ENCODE measurements at places on chromosomes 13 and 19.
A peak's percentile ranks its signal among the peaks of the same experiment; 100 is the strongest.

GRCh38 chr19:33629826-33630375 lies 8.1 kb downstream of the CHST8 start:
- no peak for DNase-seq

- DNase-seq = no peak
These were observed 156.6 kb downstream of the TM9SF2 start for GRCh38 chr13:99657848-99658260.

GRCh38 chr13:33213797-33214196 lies 71.8 kb downstream of the STARD13 start:
- no peak for DNase-seq

- no peak for DNase-seq
These were observed 5.5 kb downstream of the ACP4 start for GRCh38 chr19:50795664-50796073.

DNA sequence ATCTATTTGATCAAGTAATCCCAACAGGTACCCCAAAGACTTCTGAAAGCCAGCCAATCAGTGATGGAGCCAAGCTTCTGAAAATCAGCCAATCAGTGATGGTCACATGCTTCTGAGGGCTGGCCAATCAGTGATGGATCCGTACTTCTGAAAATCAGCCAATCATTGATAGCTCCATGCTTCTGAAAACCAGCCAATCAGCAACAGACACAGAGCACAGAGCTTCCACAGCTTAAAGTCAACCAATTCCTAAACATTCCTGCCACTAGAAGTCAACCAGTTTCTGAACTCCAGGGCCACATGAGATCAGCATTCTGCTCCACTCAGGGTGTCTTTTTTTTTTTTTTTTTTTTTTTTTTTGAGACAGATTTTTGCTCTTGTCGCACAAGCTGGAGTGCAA lies 8.2 kb upstream of the HSD17B14 start:
- DNase-seq = no peak

- DNase-seq = no peak
These were observed 3.0 kb upstream of the TMEM59L start for GRCh38 chr19:18609717-18610051.

DNA sequence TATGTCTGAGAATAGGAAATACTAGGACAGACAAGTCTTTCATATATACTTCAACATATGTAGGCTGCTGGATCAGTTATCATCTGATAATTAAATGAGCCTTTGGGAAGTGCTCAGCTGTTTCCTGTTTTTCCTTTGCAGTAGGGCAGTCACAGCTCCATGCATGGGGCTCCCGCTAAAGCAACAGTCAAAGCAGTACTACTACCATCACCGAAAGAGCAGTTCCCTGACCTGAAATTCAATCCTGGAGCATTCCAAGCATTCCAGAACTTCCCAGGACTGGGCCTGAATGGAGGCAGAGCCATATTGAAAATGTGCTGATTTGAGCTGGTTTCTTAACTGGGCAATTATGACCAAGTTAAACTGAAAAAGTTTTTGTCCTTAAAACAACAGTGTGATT lies 20.5 kb downstream of the MICU2 start:
- no peak for DNase-seq

DNA sequence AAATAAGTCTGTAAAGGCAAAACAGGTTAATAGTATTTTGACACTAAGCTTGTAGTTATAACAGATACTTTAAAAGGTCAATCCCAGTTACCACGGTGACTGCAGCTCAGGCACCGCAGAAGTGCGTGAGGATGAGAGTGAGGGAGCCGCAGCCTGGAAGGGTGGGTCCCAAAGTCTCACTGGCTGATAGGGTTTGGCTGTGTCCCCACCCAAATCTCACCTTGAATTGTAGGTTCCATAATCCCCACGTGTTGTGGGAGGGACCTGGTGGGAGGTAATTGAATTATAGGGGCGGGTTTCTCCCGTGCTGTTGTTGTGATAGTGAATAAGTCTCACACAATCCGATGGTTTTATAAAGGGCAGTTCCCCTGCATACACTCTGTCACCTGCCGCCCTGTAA lies 40.0 kb upstream of the GAS6 start:
- DNase-seq = no peak

DNA sequence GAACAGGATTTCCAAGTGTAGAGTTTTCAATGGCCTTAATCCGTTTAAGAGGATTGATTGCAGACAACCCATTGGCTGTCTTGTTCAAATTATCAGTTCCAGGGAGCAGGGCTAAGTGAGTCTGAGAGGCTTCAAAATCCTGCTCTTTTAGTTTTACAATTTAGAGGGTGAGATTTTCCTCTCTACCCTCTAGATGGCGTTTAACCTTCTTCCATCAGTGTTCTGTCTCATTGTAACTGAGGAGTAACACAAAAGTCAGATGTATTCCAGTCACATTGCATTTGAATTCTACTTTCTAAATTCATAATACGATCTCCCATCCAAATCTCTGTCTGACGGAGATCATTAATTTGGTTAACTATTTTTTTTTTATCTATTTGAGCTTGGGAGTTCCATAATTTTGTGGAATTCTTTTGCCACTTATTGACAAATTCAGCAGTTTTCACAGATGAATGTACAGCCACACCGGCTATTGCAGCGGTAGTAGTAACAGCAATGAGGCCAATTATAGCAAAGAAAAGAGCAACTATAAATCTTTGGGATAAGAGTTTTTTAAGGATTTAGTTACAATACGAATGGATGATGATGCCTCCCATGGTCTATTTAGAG lies 7.8 kb upstream of the C19orf84 start:
- peak; percentile 45 for DNase-seq

DNA sequence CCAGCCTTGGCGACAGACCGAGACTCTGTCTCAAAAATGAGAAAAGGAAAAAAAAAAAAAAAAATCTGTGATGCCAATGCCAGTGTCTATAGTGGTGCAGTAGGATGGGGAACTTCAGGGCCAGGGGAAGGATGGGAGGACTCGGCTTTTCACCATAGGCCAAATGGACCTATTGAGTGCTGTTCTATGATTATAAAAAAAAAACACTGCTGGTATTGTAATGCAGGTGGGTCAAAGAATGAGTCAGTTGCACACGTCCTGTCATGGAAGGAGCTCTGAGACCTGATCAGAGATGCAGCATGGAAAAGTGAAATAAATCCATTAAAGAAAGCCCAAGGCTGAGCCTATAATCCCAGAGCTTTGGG lies 7.0 kb downstream of the DNAJB1 start:
- no peak for DNase-seq

- DNase-seq = peak; percentile 87
These were observed 12.3 kb upstream of the SLC35E1 start for GRCh38 chr19:16584248-16585093.

DNA sequence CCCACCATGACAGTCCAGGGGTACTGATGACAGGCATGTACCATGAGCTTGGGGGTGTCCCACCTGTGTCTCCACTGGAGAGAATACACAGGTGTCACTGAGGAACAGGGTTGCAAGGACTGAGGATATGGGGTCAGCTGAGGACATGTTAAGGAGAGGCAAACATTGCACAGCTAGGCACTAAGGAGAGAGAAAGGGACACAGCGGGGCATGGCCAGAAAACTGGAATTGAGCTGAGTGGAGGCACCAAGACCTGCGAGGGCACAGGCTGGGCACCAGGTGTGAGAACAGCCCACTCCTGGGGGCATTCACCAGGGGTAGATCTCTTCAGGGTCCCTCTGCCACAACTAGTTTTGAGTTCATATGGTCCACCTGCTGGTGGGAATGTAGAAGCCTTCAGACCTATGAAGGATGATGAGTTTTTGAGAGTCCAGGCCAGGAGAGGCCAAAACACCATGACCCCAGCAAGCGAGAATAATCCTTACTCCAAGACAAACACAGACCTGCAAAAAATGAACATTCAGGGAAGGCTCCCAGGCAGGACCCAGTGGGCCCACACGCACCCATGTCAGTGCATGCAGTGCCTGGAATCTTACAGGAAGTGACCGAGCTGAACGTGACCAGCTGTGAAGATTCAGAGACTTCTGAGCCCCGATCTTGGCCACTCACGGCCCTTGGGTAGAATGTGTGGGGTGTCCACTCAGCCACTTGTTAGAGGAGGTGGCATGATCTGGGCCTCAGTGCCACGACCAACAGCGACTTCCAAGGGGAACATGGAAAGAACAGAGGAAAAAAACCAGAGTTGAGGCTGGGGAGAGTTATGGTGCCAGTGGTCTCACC lies 1.4 kb upstream of the ZNF584 start:
- DNase-seq = no peak

DNA sequence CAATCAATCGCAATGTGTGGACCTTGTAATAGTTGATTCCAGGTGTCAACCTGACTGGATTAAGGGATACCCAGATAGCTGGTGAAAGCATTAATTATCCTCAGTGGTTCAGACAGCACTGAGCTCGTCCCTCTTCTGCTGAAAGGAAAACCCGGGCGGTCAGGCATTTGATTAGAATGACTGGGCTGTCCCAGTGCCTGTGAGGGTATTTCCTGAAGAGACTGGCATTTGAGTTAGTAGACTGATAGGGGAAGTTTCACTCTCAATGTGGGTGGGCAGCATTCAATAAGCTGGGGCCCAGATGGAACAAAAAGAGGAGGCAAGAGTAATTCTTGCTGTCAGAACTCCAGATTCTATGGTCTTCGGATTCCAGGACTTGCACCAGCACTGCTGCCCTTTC lies 31.9 kb downstream of the KPNA3 start:
- DNase-seq = no peak

GRCh38 chr13:49296659-49297058 lies 48.9 kb downstream of the CDADC1 start:
- no peak for DNase-seq

DNA sequence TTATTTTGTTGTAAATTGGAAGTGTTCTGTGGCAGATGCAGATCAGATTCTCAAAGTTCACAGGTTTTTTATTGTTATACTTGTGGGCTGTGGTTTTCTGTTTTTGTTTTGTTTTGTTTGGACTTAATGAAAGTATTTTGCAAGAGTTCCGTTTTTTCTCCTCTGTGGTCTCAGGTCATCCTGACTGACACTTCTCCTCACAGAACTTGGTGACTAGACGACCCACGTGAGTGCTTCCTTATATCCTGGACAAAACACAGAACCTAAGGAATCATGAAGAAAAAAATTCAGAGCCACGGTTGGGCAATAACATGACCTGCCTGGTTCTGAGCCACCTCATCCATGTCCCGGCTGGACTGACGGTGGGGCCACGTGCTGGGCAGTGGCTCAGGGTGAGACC lies 2.5 kb upstream of the RFPL4AL1 start:
- DNase-seq = no peak

- no peak for DNase-seq
These were observed 1.7 kb upstream of the C13orf42 start for GRCh38 chr13:51112771-51113170.

GRCh38 chr19:49786376-49786820 lies 19.6 kb downstream of the AP2A1 start:
- no peak for DNase-seq

- no peak for DNase-seq
These were observed 803.4 kb downstream of the PCDH17 start for GRCh38 chr13:58434943-58435342.

DNA sequence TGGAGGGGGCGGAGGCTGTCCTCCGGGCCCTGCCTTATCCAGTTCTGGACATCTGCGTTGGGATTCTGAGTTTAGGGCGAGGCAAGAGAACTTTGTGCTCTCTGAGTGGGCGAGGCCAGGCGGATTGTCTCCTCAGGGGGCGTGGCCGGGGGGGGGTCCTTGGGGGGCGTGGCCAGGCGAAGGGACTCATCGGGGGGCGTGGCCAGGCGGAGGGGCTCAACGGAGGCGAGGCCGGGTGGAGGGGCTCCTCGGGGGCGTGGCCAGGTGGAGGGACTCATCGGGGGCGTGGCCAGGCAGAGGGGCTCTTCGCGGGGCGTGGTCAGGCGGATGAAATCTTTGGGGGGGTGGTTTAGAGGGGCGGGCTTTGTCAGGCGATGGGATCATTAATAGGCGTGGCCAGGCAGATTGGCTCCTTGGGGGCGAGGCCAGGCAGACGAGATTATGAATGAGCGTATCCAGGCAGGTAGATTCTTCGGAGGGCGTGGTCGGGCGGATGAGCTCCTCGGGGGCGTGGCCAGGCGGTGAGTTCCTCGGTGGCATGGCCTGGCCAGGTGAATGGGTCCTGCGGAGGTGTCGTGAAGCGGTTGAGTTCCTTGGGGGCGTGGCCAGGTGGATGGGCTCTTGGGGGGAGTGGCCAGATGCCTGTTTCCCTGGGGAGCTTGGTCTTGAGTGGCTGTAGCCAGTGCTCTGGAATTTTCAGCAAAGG lies 10.3 kb upstream of the CACNG7 start:
- no peak for DNase-seq

GRCh38 chr13:91184244-91184926 lies 163.1 kb upstream of the MIR17HG start:
- DNase-seq = no peak

DNA sequence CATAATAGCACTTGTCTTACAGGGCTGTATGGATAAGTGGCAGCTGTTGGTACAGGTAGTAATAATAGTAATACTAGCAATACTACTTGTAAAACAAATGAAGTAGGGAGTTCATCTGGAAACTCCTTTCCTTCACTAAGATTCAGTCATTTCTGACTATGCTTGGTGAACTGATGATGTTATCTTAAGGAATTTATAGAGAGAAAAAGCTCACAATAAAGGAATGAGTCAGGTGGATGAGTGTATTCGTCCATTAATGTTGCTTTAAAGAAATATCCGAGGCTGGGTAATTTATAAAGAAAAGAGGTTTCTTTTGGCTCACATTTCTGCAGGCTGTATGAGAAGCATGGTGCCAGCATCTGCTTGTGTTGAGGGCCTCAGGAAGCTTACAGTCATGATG lies 477.3 kb downstream of the KLF12 start:
- DNase-seq = no peak

GRCh38 chr19:38316477-38317067 lies 825 bp upstream of the YIF1B start:
- no peak for DNase-seq

GRCh38 chr19:44848812-44849447 lies 2.8 kb downstream of the NECTIN2 start:
- no peak for DNase-seq

DNA sequence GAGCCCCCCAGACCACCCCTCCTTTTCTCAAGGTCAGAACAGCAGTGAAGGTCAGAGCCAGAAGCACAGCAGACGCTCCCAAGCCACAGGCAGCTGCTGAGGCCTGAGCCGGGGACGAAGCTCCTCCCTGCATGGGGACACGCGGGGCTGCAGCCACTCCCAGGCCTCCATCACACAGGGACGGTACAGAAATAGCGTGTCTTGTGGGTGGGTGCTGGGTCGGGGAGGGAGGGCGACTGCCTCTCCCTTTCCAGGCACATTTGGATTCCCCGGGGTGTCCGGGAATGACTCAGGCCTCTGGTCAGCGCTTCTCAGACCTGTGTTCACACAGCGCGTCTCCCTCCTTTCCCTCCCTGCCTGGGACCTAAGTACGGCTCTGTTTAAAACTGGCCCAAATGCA lies 33.2 kb downstream of the RASA3 start:
- no peak for DNase-seq

Data from germinal center (tissue), 1 donor.